Breast epithelium (tissue), 4 donors: ENCODE measurements at places on chromosomes 5 and 9.
A peak's percentile ranks its signal among the peaks of the same experiment; 100 is the strongest.

DNA sequence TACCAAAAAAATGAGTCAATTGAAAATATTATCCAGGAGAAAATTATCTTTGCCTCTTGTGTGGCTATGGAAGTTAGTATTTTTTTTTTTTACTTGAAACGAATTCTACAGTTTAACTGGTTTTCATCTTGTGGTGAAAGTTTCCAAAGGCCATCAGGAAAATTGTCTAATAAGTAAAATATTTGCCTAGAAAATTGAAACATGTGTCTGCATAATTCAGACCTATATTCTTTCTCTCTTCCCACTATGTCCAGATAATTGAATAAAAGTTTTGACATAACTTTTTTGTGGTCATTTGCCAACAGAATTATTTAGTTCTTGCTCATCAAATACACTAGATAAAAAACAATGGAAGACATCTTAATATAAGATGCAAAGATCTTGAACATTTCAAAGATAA lies 321.5 kb upstream of the RPS23 start:
- no peak for DNase-seq

DNA sequence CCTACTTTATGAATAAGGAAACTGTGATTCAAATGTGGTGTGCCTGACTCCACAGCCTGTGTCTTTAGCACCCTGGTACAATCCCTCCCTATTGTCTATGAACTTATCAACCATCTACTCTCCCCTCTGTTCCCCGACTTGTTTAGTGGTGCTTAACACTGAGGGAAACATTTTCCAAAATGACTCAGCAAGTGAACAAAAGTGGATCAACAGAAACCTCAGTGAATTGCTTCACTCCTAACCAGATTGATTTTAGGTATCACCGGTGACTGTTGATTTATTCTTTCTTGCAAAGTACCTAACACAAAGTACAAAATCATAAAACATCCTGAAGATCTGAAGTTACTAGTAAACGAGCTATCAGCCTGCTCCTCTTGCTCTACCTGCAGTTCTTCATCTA lies 42.1 kb upstream of the RAPGEF6 start:
- no peak for DNase-seq

GRCh38 chr5:111774525-111774924 lies 17.5 kb upstream of the NREP start:
- DNase-seq: no peak

DNA sequence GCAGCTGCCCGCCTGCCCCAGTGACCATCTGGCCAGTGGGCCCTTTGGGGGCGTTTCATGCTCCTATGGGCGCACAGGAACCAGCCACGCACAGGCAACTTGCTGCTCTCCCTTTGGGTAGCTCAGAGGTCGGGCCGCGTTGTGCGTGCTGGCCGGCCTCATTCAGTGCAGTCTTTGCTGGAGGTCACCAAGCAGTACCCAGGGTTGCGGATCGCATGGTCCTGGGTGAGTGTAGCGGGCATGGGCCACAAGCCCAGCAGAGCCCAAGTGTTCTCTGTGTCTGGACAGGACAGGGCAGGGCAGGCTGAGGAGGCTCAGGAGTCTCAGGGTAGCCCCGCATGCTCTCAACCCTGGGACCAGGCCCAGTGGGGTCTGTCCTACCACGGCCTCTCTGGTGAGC lies 9.9 kb upstream of the MRNIP start:
- no peak for DNase-seq

- no peak for DNase-seq
These were observed 7.3 kb downstream of the CORO2A start for GRCh38 chr9:98185021-98185567.

GRCh38 chr5:126428421-126428820 lies 5.2 kb downstream of the GRAMD2B start:
- no peak for DNase-seq

DNA sequence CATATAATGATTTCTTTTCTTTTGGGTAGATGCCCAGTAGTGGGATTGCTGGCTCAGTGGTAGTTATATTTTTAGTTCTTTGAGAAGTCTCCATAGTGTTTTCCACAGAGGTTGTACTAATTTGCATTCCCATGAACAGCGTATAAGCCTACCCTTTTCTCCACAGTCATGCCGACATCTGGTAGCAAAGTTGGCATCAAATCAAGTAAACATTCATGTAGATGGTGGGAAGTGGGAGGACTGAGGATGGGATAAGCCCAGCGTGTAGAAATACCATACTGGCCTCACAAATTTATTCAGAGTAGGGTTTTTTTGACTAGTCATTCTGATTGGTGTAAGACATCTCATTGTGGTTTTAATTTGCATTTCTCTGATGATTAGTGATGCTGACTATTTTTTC lies 115.4 kb downstream of the EGFLAM start:
- DNase-seq: no peak

DNA sequence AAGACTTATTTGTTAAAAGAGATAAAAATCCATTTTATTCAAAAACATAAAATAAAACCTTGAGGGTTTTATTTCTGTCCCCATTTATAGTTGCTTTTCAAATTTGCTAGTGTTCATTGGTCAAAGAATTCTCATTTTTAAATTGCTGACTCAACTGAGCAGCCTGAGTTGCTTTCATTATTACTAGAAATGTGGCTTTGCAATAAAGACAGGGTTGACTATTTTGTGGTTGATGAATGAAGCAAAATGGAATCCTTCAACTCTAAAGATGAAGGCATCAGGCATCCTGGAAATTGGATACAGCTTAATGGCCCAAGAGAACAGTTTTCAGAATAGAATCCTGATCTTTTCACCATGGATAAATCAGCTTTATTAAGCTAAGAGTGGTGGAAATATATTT lies 23.9 kb upstream of the PPP3R2 start:
- DNase-seq: no peak

DNA sequence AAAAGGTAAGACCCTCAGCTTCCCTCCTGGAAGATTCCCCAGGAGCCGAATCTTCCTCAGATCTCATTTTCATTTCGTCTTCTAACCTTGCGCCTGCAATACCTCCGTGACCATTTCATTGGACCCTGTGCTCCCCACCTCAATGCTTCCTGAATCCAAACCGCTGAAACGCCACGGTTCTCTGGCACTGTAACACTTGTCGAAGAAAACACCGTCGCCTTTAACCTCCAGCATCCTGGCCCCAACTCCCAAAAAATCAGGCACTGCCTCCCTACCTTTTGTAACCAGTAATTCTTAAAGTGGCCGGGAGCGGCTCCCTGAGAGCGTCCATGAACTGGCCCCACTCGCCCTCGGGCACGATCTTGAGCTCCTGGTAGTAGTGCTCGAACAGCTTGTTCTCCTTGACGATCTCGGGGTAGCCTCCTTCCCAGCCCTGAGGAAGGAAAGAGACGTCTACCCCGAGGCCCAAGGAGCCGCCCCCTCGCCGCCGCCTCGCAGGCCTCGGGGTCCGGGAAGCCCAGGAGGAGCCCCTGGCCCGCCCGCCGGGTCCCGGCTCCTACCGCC lies 438 bp downstream of the NSUN2 start:
- no peak for DNase-seq

DNA sequence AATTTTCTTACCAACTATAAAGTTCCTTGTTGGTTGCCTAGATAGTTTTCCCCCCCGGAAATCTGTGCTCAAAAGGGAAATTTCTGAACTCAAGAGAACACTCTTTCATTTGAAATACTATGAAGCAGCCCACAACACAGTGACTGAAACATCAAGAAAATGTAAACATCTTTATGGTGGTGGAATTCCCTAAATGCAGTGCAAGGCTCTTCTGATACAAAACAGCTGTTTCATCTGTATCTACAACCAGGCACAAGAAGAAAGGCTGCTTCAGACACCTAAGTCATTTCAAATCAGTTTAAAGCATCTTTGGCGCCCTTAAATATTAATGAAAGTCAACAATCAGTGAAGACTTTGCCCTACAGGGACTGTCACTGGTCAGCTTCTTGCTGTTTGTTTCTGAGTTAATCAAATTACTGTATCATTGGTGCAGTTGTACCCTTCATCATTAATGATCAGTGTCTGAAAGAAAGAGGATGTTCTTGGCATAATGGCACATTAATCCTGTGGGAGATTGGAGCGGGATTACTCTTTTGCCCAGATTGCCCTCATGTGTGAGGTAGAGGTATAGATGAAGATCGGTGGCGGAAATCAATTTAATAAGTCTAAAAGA lies 947.0 kb downstream of the NR2F1-AS1 start:
- DNase-seq: no peak

GRCh38 chr9:23672151-23672550 lies 153.9 kb downstream of the ELAVL2 start:
- no peak for DNase-seq

DNA sequence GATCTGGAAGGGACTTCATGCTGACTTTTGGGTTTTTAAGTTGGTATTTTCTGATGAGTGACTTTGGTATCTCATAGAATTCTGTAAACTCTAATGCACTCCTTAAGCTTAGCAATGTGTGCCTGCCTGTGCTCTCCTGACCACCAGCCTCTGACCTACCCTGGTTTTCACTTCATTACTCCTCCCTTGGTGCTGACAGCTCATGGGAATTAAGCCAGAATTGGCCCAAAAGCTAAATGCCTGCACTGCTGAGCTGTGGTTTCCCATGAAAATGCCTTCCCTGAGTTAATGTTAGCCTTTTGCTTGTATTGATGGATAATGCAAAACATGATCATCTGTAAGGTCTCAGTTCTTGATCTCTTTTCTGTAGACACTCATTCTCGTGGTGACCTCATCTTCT lies 308.0 kb downstream of the DOCK8 start:
- no peak for DNase-seq

GRCh38 chr9:113558632-113559502 lies 95.3 kb downstream of the RGS3 start:
- peak; percentile 60 for DNase-seq

GRCh38 chr5:132344775-132345514 lies 24.6 kb upstream of the SLC22A5 start:
- DNase-seq: no peak

DNA sequence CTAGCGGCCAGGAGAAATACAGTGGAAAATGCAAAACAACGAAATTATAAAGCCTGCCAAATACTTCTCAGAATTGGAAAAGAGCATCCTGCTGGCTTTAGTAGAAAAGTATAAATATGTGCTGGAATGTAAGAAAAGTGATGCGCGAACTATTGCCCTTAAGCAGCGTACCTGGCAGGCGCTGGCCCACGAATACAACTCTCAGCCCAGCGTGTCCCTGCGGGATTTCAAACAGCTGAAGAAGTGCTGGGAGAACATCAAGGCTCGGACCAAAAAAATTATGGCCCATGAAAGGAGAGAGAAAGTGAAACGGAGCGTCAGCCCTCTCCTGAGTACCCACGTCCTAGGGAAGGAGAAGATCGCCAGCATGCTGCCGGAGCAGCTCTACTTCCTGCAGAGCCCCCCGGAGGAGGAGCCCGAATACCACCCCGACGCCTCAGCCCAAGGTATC lies 15.0 kb downstream of the MSANTD3 start:
- DNase-seq: no peak

GRCh38 chr9:116792271-116792670 lies 105.2 kb downstream of the TRIM32 start:
- no peak for DNase-seq

DNA sequence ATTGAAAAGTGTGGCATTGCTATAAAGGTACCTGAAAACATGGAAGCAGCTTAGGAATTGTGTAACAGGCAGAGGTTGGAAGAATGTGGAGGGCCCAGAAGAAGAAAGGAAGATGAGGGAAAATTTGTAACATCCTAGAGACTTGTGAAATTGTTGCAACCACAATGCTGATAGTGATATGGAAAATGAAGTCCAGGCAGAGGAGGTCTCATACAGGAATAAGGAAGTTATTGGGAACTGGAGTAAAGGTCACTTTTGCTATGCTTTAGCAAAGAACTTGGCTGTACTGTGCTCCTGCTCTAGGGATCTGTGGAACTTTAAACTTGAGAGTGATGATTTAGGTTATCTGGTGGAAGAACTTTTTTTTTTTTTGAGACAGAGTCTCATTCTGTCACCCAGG lies 43.5 kb downstream of the PTPDC1 start:
- no peak for DNase-seq

- DNase-seq: no peak
These were observed 75.2 kb upstream of the FREM1 start for GRCh38 chr9:14985419-14985818.

DNA sequence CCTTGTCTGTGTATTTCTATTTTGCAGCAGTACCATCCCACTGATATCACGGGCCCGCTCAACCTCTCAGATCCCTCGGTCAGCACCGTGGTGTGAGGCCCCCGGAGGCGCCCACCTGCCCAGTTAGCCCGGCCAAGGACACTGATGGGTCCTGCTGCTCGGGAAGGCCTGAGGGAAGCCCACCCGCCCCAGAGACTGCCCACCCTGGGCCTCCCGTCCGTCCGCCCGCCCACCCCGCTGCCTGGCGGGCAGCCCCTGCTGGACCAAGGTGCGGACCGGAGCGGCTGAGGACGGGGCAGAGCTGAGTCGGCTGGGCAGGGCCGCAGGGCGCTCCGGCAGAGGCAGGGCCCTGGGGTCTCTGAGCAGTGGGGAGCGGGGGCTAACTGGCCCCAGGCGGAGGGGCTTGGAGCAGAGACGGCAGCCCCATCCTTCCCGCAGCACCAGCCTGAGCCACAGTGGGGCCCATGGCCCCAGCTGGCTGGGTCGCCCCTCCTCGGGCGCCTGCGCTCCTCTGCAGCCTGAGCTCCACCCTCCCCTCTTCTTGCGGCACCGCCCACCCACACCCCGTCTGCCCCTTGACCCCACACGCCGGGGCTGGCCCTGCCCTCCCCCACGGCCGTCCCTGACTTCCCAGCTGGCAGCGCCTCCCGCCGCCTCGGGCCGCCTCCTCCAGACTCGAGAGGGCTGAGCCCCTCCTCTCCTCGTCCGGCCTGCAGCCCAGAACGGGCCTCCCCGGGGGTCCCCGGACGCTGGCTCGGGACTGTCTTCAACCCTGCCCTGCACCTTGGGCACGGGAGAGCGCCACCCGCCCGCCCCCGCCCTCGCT lies 1.9 kb downstream of the LRRC26 start:
- no peak for DNase-seq

DNA sequence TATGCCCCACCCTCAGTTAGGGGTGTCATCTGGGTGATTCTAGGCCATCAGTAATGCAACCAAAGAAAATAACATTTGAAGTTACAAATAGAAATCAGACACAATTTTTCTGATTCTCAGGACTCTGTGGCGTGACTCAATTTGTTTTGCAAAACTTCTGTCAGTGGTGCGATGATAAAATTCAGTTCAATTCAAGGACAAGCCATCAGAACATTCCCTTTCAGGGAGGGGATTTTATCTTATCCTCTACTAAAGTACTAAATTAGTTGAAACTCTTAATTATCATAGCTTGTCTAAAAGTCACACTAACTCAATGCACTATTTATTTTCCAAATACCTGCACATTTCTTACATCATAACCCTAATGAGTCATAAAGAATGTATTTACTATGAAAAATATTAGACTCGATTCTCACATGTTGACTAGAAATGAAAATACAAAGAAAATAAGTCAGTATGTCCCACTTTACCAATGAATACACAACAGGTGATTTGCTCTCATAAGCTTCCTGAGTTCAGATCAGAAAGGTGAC lies 28.2 kb downstream of the HTR4 start:
- no peak for DNase-seq

- no peak for DNase-seq
These were observed 96.2 kb downstream of the KLHL3 start for GRCh38 chr5:137639645-137640044.

GRCh38 chr9:123132696-123133095 lies 99.2 kb downstream of the GPR21 start:
- DNase-seq: no peak
